ENCODE measurements at places on chromosomes 3 and 15.

DNA sequence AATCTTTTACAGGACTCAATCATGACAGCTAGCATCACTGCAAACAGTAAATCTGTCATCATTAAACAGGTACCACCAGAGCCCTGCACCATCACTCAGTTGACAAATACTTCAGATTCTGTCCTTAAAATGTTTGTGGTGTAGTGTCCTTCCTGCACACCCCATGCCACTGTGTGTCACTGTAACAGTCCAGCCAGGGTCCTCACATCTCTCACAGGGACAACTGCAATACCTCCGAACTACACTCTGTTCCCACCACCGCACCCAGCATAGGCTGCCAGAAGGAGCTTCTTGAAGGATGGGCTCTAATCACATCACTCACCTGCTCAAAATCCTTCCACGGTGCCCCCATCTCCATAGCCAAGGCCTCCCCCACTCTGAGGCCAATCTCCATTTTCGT, 90.2 kb upstream of the FGF12 start:
- DNase-seq, result no peak

GRCh38 chr15:70036585-70037291, 61.0 kb downstream of the TLE3 start:
- DNase-seq, result peak; percentile 89

- DNase-seq, result no peak
These were observed 462 bp downstream of the IGDCC3 start for GRCh38 chr15:65377105-65377975.

DNA sequence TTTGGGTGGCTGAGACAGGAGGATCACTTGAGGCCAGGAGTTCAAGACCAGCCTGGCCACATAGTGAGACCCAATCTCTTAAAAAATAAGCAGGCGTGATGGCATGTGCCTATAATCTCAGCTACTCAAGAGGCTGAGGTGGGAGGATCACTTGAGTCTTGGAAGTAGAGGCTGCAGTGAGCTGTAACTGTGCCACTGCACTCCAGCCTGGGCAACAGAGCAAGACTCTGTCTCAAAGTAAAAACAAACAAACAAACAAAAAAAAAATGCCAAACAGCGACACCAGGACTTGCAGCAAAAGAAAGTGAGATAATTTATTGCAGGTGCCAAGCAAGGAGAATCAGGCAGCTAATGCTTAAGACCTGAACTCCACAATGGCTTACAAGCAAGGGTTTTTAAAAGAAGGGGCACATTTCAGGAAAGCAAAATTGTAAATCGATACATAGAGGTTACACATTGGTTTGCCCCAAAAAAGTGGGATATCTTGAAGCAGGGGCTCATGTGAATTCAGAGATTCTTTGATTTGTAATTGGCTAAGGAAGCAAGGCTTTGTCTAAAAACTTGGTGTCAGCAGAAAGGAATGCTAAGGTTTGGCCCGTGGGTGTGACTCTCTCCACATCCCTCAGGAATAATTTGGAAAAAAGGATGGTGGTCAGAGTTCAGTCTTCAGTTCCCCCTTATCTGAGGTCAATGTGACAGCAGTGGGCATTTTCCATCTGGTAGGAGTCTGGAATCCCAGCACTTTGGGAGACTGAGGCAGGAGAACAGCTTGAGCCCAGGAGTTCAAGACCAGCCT, 5.2 kb upstream of the MPI start:
- no peak for DNase-seq

DNA sequence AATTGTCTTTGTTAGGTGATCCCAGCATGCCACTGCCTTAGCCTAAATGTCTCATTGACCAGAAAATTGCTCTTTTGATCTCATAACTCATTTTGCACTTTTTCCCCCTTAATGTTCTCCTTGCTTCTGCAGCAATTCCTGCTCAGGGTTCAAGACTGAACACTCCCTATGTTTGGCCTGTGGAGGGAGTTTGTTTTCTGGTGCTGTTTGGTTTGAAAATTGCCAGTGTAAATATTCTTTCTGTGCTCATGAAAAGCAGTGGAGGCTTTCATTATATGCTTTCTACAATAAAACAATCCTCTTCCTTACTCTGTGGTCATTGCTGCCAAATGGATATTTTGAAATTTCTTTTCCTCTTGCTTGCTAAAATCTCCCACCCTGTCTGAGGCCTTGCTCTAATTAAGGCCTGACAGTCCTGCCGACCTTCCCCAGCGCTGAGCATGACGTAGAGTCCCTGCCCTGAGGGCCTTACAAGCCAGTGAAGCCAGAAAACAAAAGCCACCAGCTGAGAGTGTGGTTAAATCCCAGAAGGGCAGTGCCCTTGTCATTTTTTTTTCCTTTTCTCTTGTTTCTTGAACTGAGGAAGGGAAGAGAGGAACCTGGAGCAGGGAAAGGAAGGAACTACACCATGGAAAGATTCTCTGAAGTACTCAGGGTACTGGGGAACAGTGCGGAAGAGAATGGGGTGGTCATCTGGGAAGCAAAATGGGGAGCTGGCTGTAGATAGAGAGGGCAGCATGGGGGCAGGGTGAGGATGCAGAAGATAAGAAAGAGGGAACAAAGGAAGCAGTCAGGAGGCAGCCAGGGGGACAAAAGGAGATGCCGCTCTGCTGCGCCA, 24.8 kb downstream of the ZBTB38 start:
- no peak for DNase-seq

- no peak for DNase-seq
These were observed 513.2 kb downstream of the MECOM start for GRCh38 chr3:169150343-169150742.

- DNase-seq, result no peak
These were observed 41.1 kb upstream of the CTSH start for GRCh38 chr15:78985859-78986475.

GRCh38 chr3:187850258-187850921, 105.1 kb upstream of the BCL6 start:
- DNase-seq, result no peak
